Stomach (tissue), 19 donors: ENCODE measurements at places on chromosomes 6 and 20. TPM values are rescaled to one million over a fixed set of nuclear protein-coding genes. Genes with fewer than 3 reads are reported as not detected.
A peak's percentile ranks its signal among the peaks of the same experiment; 100 is the strongest.

BTN1A1 gene
- total RNA-seq: not detected

PAK5 gene
- total RNA-seq: not detected

- peak; percentile 82 for DNase-seq
Measured at GRCh38 chr20:50980851-50981713, 22.5 kb downstream of the MOCS3 start.

DNA sequence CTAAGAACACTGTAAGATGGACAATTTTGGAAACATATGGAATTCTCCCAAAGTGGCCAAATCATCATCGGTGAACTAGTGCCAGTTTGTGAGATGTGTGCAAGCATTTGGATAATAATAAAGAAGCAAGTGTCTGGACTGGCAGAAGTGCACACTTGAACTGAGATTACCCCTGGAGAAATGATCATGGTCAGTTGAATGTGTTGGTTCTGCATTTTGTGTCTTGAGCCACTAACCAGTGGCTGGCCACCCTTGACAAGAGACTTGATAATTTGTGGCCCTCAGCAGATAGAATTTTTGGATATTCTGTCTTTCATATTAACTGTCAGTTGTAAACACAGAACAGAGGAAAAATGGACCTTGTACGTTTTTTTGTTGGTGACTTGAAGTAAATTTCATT, 37.4 kb downstream of the CITED2 start:
- no peak for DNase-seq

GRCh38 chr20:43925801-43926200, 11.1 kb downstream of the TOX2 start:
- peak; percentile 54 for DNase-seq

GRCh38 chr6:20117474-20117873, 94.8 kb downstream of the MBOAT1 start:
- DNase-seq: no peak

GRCh38 chr6:139376017-139376330, 1.5 kb upstream of the CITED2 start:
- no peak for DNase-seq

DNA sequence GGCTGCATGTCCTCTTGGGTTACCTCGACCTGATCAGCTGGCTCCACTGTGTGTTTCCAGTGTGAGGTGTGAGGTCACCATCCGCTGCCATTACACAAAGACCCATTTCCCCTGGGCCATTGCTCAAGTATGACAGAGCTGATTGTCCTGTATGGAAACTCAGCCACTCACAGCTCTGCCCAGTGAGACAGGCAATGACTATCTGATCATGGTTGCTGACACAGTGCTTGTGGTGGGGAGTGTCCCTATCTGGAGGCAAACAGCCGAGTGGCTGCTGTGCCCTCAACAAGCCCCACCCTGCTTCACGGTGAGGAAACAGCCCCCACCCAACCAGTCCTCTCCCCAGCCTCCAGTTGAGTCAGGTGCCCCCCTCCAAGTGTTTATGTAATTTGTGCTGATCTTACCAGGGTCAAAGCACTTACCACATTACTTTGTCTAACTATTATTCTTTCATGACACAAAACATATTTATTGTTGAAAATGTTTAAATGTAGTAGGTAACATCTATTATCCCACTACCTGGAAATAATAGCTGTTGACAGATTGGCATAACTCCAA, 11.7 kb upstream of the MAPK13 start:
- peak; percentile 91 for DNase-seq
